Placental epithelial cell (primary cell): ENCODE measurements at places on chromosomes 11 and 22. TPM values are rescaled to one million over a fixed set of nuclear protein-coding genes. Genes with fewer than 3 reads are reported as not detected.

The TBX1 gene
- total RNA-seq = 0.65 and 0.79 TPM in 2 replicates

The KCNJ5 gene
- total RNA-seq = under 0.01 and 0.54 TPM in 2 replicates

The TECTA gene
- total RNA-seq = 0.33 and 0.79 TPM in 2 replicates

The DRD4 gene
- total RNA-seq = not detected in 2 replicates

The TOMT gene
- total RNA-seq = not detected in 2 replicates

The CUL5 gene
- total RNA-seq = 36.9 and 41.2 TPM in 2 replicates

The GAL3ST3 gene
- total RNA-seq = not detected in 2 replicates

The SBF2 gene
- total RNA-seq = 34.1 and 39.3 TPM in 2 replicates

The IL17REL gene
- not detected in 2 replicates for total RNA-seq

The TENM4 gene
- 1.2 and 6.8 TPM in 2 replicates for total RNA-seq

The MS4A12 gene
- total RNA-seq = not detected in 2 replicates

The SLC29A2 gene
- 0.39 and 0.76 TPM in 2 replicates for total RNA-seq

The GPHA2 gene
- not detected in 2 replicates for total RNA-seq

The TNNI2 gene
- total RNA-seq = 1.2 TPM in 1 of 2 replicates, not detected in the other

The ALX4 gene
- not detected in 2 replicates for total RNA-seq

The ARHGAP8 gene
- 9.0 and 12.6 TPM in 2 replicates for total RNA-seq

The CCDC87 gene
- 0.87 and 1.2 TPM in 2 replicates for total RNA-seq

The FREY1 gene
- total RNA-seq = 2.7 and 3.4 TPM in 2 replicates

The P2RX3 gene
- total RNA-seq = not detected in 2 replicates

The UBE2L6 gene
- 0.33 and 3.1 TPM in 2 replicates for total RNA-seq

The DNAJB13 gene
- total RNA-seq = not detected in 2 replicates
